ENCODE measurements at places on chromosomes 4 and X.

DNA sequence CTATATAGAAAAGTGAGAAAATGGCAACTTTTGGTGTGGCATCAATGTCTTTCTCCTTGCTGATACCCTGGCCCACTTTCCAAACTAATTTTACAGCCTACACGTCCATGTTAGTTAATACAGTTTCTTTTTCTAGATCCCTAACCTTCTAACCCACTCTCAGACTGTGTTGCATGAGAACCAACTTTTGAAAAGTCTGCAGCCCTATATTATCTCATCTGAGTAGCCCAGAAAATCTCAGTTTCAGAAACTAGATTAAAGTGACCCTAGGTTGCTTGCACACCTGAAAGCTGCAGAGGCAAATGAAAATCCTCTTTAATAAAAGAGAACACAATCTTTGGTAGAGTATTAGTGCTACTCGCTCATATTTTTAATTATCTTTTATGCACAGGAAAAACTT is 371.6 kb upstream of the EMCN start:
- DNase-seq, result no peak

- no peak for DNase-seq
These were observed 33.0 kb downstream of the SNCA start for GRCh38 chr4:89803915-89804314.

DNA sequence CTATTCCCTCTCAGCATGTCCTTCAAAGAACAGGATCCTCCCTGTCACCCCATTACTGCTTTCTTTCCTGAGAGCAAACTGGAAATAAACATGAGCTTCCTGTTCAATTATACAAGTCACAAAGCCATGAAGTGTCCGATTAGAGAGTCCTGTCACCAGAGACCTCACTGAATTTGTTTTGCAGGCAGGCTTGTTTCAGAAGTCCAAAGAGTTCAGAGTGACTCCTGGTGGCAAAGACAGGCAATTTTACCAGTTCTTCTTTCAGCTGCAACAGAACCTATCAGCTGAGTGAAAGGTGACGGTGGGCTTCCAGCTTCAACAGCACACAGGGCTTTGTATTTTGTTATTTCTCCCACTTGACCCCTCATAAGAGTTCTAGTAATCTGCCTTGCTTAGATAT is 6.4 kb downstream of the ELK1 start:
- no peak for DNase-seq

DNA sequence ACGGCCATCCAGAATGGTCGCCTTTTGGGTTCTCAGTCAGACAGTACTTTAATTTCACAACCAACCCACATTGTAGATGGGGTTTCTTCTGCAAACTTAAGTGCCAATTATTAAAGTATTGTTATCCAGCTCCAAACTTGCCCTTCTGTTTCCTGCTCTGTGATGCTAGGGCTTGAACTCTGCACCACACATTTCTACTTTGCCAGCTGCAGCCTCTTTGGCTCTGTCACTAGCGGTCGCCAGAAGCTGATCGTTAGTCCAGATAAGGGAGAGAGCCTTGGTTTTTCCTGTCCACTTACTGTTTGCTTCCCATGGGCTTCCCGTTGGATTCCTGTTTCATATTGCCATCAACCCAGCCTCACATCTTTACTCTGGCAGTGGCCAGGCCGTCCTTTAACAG is 196.6 kb downstream of the ASB9 start:
- no peak for DNase-seq

GRCh38 chr4:124202099-124202498 is 510.4 kb downstream of the ANKRD50 start:
- no peak for DNase-seq

DNA sequence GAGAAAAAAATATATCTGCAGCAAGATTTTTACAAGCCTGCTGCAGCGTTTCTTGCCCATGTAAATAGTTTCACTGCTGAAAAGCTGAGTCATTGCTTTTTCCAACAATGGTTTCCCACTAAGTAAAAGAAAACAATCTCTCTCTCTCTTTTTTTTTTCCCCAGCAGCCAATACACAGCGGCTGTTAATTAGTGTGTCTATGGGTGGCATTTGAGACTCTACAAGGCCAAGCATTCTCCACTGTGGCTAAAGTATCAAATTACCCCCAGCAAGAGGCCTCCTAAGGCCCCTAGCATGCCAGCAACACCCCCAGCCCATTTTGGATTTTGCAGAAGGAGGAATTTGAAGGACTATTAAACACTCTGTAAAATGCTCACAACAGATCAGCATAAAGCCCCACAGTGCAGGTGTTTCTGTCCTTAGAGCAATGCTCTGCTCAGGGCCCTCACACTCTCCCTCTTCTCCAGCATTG is 837.4 kb downstream of the TRIML1 start:
- DNase-seq, result no peak

- DNase-seq, result no peak
These were observed 363.9 kb downstream of the PPP1R2C start for GRCh38 chrX:42414057-42414456.

DNA sequence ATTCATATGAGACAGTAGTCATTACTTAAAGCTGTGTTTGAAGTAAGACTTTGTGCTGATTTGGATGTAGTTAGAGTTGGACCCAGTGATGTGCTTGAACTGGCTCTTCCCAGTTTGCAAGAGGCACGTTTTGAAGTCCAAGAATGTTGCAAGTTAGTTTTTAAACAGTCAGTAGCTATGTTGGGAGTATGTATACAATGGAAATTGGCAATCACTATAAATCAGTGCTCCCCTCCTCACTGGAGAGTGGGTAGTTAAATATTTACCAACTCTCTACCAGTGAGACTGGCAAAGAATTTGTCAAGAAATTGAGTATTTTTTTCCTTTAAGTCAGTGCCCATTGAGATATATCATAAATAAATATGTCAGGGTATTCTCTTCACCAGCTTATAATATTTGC is 191.9 kb upstream of the SPRY1 start:
- DNase-seq, result no peak

DNA sequence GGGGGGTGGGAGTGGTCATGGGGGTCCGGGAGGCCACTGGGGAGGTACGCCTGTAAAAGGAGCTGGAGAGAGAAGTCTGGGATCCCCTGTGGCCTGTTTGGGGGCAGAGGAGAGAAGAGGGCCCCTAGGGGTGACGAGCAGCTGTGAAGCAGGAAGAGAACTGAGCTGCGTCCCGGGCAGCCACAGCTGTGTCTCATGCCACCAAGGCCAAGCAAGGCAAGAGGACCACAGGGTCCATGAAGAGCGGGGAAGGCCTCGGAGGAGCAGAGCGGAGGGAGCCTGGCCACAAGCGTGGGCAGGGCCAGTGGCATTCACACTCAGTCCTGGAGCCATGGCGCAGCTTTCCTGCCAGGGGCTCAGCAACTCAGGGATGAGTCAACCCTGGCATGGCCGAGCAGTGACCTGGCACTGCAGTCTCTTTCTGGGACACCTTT is 13.6 kb upstream of the NAT8L start:
- DNase-seq, result no peak

DNA sequence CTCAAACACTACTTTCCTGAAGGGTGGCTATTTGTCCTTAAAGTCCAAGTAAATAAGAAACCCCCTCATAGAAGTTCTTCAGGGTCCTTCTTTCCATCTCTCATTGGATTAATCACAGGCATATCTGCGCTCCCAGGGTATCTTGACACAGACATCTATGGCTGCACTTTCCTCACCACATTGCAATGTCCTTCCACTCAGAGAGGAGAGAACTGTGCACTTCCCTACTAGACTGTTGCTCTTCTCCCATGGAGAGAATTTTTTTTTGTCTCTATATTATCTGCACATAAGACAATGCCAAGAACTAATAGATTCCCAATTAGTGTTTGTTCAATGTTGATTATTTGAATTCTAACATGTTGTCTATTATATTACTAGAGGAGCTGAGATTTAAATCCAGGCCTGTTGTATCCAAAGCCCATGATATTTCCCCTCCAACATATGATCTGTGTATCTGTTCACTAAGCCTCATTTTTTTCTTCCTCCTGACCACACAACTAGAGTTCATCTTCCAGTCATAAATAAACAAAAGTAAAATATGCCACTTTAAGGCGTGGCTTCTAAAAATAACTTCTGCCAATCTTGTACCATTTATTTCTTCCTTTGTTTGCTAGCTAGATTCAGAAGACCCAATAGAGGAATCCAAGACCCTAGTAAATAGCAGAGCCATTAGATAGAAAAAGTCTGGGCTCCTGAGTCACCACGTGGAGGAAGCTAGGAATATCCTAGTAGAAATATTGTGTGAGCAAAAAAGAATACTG is 61.5 kb upstream of the FAM241A start:
- DNase-seq, result no peak

DNA sequence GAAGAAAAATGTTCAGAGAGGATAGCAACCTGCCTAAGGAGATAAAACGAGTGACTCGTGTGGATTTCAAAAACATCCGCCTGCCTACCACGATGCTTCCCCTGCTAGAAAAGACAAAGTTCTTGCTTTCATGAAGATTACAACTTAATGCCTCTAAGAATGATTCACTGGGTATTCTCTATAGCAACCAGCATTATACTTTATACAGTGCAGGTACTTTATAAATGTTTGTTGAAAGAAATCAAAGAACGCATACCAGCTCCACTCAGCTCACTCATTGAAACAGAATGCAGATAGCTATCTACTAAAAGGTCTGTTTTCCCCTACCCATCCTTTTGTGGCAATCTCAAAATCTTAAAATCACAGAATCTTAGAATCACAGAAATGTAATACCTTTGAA is 33.7 kb downstream of the GASK1B start:
- DNase-seq, result no peak

DNA sequence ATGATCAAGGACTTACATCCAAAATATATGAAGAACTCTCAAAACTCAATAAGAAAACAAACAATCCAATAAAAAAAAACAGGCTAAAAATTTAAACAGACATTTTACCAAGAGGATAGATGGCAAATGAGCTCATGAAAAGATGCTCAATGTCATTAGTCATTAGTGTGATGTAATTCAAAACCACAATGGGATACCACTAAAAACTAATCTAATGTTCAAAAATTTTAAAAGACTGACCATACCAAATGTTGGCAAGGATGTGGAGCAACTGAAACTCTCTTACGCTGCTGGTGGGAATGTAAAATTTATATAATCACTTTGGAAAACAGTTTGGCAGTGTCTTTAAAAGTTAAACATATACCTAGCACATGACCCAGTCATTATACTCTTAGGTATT is 43.7 kb downstream of the RPS6KA6 start:
- no peak for DNase-seq

GRCh38 chr4:6694177-6694901 is 661 bp downstream of the S100P start:
- DNase-seq, result no peak

- no peak for DNase-seq
These were observed 2.7 kb downstream of the HAND2 start for GRCh38 chr4:173527103-173527891.

DNA sequence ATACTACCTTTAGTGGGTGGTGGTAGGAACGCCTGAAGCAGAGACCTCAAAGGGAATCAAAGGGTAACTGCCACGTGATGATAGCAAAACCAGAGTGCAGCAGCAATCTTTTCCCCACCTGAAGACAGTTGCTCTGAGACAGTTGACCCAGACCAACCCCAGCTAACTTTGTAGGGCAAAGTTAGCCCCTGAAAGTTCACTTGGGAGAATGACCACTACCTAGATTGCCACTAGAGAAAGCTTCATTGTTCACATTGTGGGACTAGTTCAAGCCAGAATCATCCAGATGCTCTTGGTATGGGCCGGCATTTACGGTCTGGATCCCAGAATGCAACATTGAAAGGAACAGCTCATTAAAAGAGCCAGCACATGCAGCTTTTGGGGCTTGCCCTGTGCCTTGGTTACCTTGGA is 4.1 kb downstream of the SEPTIN6 start:
- DNase-seq, result no peak

DNA sequence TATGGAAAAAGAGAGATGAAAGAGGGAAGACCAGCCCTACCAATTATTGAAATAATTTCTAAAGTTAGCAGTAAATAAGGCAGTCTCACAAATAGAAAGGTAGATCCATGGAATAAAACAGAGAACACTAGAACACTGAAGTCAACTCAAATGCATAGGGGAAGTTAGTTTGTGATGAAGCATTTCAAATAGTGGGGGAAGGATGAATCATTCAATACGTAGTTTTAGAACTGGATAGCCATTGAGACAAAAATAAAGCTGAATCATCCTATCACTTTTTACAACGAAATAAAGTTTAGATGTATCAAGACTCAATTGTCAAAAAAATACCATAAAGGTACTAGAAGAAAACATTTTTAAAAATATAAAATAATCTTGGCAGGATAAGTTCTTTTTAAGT is 143.2 kb upstream of the DGKK start:
- no peak for DNase-seq

DNA sequence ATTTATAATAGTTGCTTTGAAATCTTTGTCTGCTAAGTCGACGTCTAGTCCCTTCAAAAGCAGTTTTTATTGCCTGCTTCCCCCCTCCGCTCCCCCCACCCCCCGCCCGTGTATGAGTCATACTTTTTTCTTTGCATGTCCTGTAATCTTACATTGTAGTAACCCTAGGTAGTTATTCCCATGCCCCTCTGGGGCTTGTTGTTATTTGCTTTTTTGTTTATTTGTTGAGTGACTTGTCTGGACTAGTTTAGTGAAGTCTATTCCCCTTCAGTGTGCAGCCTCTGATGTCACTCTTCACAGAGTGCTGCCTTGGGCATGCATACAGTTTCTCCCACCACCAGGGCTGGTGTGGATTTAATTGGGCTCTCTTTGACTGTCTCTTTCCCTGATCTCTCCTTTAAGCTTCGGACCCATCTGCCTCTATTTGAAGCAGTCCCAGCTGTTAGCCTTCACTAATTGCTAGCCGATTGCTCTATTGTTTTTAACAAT is 86.2 kb downstream of the PPEF1 start:
- no peak for DNase-seq

GRCh38 chrX:64198036-64198435 is 7.5 kb downstream of the AMER1 start:
- DNase-seq, result no peak

DNA sequence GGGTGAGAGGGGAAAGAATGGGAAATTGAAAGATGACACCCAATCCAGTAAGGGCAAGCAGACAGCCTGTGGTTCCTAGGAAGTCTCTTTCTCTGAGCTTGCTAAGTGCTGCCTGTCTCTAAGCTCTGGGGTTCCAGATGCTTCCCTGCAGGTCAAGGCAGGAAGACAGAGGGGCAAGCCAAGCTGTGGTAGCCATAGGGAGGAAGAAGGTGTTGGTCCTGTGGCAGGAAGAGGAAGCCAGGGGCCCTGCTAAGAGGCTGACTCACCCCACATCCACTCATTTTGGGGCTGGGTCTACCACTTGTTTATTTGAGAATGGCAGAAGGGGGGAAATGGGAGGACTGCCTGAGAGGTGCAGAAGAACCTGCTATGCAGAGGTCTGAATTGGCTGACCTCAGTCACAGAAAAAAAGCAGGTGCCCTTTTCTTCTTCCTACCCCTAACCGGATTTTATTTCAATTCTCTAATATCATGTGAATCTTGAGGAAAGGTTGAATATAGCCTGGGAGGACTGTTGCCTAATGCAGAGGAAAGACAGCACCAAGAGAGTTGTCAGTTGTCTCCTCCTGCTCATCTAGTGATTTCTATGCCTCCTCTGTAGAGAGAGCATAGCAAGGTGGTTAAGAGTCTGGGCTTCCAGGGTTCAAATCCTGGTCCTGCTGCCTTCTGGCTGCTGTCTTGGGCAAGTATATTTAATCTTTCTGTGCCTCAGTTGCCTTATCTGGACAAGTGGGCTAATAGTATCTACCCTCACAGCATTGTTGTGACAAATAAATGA is 27.4 kb downstream of the HOPX start:
- no peak for DNase-seq
